Mononuclear cell (primary cell): ENCODE measurements at places on chromosomes 5 and 9. TPM values are rescaled to one million over a fixed set of nuclear protein-coding genes. Genes with fewer than 3 reads are reported as not detected.

LCN15 gene
- total RNA-seq: not detected

GABRA6 gene
- total RNA-seq: not detected

CHSY3 gene
- 0.10 TPM for total RNA-seq

MEIKIN gene
- total RNA-seq: 1.0 TPM
